ENCODE measurements at places on chromosomes 3 and 15.

DNA sequence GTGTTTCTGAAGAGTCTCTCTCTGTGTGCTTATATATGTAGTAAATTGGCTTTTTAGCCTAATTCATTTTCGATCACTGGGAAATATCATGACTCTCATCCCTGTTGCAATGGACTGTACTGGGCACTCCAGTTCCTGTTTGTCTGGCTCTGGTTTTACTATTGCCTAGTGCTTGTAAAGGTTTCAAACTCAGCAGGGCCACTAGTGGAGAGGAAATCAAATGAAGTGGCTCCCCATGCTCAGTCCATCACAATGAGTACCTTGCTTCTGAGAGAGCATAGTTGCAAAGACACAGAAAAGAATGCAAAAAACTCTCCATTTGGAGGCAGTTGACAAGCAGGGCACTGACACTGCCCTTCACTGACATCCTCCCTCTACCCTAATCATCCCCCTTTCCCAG is 167.8 kb downstream of the TAFA4 start:
- peak; percentile 61 for DNase-seq

DNA sequence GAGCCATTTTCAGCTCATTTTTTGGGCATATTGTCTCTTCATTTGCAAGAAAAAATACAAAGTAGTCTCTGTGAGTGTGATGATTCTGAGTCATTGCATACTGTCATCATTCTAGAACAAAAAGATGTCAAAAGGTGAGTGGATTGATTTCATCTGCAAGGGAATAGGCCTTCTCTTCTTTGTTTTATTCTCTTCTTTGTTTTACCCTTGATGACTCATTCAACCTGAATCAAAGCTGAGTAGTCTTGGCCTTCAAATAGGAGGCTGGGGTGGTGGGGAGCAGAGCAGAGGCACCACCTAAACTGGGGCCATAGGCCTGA is 25.4 kb downstream of the CYP19A1 start:
- no peak for DNase-seq

GRCh38 chr3:133494469-133494868 is 79.0 kb upstream of the CDV3 start:
- DNase-seq: peak; percentile 76

- DNase-seq: peak; percentile 95
These were observed 20.7 kb upstream of the FEM1B start for GRCh38 chr15:68256675-68257450.

GRCh38 chr15:32784581-32784980 is 66.8 kb downstream of the GREM1 start:
- no peak for DNase-seq

DNA sequence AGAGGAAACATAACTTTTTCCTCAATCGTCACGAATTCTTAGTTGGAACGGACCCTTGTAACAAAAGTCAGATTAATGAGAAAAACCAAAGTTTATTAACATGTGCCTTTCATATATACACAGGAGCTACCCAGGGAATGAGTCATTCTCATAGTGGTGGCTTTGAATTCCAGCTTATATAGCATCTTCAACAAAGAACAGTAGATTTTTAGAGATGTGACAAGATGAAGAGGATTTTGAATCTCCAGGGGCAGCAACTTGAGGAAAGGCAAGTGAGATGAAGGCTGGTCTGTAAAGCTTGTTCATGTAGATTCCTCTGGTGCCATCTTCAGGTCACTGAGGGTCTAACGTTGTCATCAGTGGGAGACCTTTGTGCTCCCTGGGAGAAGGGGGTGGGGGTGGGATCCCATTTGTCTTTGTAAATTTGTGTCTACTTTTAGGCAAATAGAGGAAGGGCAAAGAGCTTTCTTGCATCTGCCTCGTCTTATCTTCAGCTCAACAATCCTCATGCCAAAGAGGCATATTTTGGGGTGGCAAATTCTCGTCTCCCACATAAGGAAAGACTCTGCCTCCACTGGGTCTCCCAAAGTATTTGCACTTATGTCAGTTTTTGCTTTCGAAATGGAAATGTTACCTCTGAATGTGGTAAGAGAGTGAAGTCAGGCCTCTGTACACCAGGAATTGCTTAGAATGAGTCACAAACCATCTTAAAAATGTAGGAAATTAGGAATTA is 29.5 kb downstream of the CLEC3B start:
- peak; percentile 72 for DNase-seq

- DNase-seq: peak; percentile 19
These were observed 28.7 kb downstream of the SIDT1 start for GRCh38 chr3:113560831-113561623.

DNA sequence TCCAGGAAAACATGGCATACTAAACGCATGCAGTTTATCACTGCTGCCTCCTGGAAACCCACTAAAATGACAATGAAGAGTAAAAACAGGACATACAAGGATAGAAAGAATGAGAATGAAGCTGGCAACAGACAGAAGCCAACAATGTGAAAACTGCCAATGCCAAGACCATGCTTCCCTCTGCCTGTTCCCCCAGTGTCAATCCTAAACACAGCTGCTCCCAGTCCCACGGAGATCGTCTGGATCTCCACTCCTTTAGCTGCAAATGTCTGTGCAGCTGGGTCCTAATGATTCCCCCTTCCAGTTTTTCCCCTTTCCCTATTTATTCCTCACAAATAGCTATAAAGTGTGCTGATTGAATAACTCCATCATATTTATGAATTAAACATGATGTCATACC is 16.1 kb downstream of the LEO1 start:
- no peak for DNase-seq

GRCh38 chr3:15300323-15301078 is 31.9 kb downstream of the SH3BP5 start:
- DNase-seq: no peak

DNA sequence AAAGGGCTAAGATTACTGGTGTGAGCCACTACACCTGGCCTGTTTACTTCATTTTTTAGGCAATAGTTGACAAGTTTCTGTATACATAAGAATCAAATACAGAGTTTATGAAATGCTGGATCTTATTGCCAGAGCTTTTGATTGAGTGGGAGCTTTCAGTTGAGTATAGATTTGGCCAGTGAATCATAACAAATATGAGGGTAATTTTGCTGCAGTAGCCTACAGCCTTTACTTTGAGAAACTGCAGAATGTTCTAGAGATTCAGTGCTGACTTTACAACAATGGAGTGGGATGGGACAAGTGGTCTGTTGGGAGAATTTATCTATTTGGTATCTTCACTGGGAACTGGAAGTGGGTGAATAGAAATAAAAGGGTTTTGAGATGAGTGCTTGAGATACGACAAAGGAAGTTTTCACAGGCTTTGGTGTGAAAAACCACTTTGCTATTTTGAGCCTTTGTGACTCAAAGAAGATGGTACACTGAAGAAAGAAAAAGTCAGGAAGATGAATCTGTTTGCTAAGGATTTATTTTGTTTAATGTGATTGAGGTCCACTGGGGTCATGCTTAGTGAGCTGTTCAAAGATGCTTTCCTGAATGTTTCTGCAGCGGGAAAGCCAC is 227.8 kb downstream of the UBE2E2 start:
- DNase-seq: no peak

DNA sequence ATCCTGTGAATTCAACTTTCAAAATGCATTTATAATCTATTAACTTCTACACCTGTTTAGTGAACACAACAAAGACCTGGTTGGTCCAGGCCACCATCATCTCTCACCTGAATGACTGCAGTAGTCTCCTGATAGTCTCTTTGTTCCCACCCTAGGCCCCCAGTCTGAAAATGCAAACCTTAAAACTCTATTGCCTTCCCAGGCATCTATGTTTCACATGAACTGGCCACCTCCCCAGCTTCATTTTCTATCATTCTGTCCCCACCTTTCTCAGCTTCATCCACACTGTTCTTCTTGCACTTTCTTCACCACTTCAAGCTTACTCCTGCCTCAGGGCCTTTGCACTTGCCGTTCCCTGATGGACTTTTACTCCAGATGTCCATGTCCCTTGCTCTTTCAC is 45.0 kb downstream of the CLSTN2 start:
- no peak for DNase-seq

GRCh38 chr3:135329479-135329878 is 534.4 kb downstream of the EPHB1 start:
- no peak for DNase-seq

DNA sequence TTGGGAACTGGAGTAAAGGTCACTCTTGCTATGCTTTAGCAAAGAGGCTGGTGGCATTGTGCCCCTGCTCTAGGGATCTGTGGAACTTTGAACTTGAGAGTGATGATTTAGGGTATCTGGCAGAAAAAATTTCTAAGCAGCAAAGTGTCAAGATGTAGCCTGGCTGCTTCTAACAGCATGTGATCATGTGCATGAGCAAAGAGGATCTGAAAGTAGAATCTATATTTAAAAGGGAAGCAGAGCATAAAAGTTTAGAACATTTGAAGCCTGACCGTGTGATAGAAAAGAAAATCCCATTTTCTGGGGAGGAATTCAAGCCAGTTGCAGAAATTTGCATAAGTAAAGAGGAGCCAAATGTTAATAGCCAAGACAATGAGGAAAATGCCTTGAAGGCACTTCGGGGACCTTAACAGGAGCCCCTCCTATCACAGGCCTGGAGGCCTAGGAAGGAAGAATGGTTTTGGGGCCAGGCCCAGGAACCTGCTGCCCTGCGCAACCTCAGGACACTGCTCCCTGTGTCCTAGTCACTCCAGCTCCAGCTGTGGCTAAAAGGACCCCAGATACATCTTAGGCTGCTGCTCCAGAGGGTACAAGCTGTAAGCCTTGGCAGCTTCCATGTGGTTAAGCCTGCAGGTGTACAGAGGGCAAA is 212.2 kb upstream of the LINGO1 start:
- peak; percentile 23 for DNase-seq

DNA sequence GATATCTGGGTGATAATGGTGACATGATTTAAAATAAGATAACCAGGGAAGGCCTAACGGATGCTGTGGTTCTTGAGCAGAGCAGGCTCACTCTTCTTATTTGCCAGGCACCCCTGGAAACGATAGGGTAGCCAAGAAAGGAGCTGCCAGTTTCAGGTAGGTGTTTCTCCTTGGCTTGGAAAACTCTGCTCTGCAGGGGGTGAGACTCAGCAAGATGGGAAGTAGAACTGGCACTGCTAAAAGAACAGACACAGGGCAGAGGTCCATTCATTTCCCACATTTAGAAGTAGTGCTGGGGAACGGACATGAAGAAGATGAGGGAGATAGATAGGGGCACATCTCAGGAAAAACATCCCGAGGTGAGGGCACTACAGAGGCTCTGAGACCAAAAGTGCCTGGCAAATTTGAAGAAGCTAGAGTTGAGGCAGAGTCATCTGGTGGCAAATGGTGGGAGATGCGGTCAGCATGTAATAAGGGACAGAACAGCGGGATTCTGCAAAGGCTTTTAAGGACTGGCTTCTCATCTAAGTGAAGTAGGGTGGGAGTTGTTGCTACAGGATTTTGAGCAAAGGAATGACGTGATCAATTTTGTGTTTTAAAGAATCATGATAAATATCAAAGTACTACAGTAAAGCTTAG is 323.4 kb upstream of the PLSCR5 start:
- DNase-seq: peak; percentile 26

DNA sequence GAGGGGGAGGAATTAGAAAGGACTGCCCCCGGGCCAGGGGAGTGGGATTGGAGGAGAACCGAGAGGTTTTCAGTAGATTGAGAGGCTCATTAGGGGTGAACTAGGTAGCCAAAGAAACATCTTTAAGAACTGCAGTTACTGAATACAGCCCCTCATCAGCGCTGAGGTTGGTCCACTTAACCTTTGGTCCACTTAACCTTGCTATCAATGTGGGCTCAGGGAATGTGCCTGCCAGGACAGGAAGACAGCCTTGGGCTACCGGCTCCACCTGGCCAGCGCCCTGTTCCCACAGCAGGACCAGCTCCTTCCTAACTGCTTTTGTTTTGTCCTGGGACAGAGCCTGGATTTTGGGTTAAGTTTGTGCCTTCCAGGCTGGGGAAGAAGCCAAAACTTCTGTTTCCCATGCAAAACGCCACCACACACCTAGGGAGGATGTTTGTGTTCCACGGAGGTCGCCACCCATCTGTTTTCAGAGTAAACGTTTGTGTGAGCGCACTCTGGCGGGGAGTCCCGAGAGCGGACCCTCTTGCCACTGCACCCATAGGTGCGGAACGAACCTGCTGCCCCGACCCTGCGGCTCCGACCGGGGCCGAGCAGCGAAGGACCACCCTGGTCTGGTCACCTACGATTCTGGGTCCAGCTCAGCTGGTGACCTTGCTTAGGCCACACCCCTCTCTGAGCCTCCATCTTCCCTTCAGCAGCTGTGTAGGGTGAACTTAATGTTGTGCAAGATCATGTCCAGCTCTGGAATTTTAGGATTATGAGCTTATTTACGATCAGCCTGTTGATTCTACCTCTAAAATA is 107.4 kb downstream of the VGLL4 start:
- no peak for DNase-seq

DNA sequence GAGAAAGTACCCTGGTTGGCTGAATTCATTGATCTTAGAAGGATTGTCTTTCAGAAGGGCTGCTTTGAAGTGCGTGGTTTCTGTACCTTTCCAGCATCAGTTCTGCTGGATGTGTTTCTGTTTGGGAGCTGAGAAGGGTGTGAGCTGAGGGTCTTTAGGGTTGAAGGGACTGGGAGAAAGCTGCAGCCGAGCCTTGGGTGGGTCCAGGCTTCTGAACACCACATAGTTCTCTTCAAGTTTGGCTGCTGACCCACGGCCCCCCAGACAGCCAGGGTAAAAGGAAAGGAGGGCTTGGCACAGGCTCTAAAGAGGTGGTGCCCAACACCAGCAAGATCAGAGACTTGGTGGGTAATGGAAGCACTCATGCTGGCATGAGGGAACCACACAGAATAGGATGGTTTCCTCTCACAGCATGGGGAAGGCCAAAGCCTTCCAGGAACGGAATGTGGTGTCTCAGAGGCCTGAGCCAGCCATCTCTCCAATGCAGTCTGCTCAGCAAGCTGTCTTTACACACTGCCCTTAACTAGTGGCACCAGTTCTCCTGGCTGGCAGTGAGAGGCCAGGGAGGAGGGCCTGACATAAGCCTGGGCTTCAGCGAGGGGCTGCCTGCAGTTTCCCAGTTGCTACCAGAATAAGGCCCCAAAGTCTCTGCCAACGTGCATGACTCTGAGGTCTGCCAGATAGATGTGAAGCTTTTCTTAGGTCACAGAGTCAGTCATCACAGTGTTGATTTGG is 239.0 kb upstream of the TRIM42 start:
- no peak for DNase-seq

GRCh38 chr15:96362755-96363651 is 32.5 kb downstream of the NR2F2 start:
- peak; percentile 83 for DNase-seq

DNA sequence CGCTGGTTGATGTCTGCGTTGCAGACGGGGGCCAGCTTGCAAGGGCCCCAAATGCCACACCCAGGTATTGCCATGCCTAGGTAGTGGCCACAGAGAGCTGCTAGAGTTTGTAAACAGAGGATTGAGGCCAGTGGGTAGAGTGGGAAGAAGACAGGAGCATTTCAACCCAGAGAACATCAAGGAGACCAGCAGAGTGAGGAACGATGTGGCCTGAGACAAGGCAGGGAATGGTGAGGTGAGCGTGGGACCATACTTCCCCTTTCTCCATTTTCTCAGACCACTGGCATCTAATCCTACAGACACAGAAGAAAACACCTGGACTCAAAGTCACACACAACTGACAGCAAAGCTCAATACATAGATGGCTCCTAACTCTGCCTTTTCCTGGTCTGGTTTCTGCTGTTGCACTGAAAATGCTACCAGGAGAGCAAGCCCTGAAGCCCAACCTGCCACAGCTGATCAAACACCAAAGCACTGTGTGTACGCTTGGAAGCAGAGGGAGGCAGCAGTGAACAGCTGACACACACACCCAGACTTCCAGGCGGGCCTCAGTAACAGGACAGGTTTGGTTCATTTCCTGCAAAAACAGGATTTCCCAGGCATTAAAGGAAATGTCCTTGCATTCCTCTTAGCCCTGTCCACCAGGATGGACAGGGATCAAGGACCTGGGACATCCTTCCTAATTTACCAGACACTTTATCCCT is 1.6 kb downstream of the FAM174B start:
- no peak for DNase-seq

Measured in GM23338 (cell line).